ENCODE measurements at places on chromosomes 11 and 22.

DNA sequence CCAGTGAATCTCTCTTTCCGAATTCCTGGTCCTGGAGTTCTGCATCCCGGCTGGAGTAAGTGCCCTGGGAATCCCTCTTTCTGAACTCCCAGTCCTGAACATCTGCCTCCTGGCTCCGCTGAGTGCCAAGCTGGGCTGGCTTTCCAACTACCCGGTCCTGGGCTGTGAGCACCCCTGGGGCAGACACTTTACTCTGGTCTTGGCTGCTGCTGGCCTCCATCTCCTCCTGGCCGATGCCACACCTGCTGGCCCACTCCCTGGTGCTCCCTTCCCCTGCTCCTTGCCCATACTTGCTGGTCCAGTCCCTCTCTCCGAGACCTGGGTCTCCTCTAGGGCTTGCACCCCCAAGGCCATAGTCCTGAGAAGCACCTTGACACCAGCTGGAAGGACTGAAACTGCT is 14.7 kb downstream of the TNKS1BP1 start:
- DNase-seq = no peak

DNA sequence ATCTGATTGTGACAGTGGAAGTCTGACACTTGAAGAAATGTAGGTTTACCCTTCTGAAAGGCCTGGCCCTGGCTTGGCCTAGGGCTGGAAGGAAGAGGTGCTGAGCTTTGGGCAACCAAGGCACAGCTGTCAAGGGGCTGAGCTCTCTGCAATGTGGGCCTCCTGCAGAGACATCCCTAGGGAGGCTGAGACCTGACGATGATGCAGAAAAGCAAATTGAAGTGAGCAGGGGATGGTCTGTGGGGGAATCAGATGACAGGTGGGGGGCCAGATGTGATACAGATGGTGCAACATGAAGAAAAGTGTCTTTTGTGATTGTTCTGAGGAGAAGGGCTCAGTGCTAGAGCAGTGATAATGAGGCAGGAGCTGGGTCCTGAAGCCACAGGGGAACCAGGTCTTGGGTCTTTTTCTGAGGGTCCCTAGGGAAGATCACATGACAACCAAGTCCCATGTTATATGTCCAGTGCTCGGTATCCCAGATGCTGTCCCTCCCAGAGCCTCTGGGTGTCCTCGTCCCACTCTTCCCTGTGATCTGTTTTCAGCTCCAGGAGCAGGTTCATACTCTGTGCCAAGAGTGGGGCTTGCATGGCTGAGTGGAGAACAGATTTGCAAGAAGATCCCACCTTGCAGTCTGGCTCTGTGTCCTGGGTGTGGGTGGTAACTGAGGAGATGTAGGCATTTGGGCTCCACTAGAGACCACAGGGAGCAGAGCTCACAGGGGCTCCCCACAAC is 79.9 kb upstream of the VPREB1 start:
- no peak for DNase-seq

GRCh38 chr11:1493650-1494244 is 7.2 kb upstream of the MOB2 start:
- no peak for DNase-seq

GRCh38 chr11:28976012-28976800 is 868.0 kb downstream of the METTL15 start:
- DNase-seq = no peak

DNA sequence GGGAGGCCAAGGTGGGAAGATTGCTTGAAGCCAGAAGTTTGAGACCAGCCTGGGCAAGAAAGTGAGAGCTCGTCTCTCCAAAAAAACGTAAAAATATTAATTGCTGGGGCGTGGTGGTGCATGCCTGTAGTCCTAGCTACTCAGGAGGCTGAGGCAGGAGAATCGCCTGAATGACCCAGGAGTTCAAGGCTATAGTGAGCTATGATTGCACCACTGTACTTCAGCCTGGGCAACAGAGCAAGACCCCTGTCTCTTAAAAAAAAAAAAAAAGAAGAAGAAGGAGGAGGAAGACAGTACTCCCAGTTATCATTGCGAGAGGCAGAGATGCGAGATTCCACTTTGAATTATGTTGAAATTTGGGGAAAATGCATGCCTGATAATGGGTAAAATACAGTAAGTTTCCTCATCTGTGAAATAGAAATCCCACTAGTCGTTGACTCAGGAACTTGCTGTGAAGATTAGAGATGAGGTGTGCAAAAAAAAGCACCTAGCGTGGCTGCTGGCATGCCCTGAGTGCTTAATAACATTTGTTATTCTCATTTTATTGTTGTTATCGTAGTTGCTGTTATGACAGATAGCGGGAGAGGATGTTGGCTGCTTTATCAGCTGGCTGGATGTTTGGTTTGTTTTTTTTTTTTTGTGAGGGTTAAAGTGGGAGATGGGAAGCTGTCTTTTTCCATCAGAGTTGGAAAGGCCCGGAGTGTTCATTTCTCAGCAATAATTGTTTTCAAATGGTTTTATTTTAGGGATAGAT is 33.4 kb downstream of the BCR start:
- DNase-seq = no peak

DNA sequence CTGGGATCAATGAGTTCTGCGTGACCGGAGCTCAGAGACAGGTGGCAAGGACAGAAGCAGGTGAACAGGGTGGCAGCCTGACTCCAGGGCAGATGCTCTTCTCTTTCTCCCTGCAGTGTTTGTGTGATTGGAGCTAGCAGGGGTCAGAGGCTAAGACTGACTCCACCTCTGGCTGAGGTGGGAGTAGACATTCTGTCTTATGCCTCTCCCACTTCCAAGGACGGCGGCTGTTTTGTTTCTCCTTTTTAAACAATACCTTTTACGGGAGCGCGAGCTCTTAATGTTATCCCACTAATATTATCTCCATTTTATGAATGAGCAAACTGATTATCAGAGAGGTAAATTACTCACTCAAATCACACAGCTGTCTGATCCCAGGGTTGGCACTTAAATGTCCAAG is 323.7 kb downstream of the MIAT start:
- DNase-seq = peak; percentile 10

DNA sequence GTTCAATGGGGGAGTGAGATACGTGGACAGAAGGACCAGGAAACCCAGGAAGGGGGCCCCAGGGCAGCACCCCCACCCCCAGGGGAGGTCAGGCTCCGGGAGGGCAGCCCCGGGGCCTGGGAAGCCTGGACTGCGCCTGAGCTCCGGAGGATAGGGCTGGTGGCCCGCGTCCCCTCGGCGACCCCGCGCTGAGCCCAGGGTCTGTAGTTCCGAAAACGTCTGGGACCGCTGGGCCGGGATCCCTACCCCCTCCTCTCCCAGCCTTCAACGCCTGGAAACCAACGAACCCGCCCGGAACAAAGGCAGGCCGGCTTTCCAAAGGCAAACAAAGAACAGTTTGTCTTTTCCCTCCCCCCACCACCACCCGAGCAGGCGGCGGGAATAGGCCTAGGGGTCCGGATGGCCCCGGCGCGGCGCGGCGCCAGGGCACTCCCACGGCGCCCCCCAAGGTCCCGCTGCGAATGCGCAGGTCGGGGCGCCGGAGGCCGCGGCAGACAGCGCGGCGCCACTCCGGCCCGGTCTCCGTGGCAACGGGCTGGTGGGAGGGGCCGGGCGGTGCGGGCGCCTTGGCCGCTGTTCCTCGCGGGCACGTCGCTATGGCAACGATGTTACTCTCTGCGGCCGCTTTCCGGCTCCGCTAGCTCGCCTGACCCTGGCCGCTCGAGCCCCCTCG is 58.5 kb downstream of the IGLL1 start:
- peak; percentile 97 for DNase-seq

DNA sequence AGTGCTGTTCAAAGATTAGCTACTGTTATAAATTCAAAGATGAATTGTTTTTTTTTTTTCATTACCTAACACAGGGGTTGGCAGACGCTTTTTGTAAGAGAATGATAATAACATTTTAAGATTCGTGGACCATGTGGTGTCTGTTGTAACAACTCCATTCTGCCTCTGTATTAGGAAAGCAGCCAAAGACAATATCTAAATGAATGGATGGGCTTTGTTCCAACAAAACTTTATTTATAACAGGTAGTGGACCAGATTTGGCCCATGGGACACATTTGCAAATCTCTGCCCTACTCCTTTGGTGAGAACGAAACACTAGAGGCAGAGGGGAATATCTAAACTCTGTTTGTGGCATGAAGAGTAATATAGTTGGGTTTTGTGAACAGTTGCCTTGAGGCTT is 83.6 kb upstream of the BLID start:
- no peak for DNase-seq

DNA sequence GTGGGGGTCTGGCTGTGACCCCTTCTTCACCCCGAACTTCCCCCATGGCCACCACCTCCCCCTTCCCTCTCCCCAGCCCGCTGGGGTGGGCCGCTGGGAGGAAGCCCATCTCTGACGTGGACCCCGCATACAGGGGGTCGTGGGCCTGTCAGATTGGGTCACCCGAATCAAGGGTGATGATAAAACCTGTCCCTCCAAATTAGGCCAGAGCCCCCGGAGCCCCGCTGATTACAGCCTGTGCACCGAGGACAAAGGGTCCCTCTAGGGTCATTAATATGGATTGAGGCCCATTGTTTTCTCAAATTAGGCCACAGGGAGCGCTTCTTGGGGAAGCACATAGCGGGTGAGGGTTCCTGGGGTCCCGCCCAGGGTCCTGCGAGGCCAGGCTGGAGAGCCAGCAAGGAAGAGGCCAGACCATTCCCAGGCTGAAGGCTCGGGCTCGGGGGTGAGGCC is 4.9 kb upstream of the LINC01488 start:
- DNase-seq = no peak

DNA sequence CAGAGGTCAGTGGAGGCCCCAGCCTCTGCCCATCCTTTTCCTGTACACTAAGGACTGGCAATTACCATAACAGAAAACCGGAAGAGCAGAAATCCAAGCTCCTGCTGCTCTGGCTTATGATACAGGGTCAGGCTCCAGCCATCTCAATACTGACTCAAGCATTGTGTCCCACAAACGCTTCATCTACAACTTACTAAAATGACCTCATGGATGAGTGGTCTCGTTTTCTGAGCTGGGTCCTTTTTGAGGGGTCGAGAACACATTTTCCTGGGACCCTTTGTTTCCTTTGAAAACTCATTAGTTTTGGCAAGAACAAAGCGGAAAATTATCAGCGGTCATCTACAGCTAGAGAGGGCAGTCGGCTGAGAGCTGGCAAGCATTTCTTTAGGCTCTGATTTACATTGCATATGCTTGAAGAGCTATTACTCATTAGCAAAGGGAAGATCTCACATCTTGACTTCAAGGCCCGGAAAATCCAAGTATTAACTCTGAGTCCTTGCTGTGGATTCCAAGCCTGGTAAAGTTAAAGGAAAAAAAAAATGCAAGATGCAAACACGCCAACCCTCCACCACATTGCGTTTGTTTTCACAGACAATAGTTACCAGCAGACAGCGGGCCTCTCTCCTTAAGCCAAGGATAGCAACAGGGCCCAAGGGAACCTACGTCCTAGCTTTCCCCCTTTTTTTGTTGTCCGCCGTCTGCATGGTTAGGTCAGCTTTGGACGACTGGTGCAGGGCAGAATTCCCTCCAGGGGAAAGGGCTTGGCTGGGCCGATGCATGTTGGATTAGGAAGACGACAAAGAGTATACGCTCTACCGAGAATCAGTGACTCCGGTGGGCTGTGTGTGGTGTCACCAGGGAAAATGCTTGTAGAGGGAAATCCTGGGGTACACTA is 1.8 kb downstream of the TESMIN start:
- no peak for DNase-seq

GRCh38 chr11:78295991-78296930 is 107.5 kb downstream of the USP35 start:
- DNase-seq = no peak

DNA sequence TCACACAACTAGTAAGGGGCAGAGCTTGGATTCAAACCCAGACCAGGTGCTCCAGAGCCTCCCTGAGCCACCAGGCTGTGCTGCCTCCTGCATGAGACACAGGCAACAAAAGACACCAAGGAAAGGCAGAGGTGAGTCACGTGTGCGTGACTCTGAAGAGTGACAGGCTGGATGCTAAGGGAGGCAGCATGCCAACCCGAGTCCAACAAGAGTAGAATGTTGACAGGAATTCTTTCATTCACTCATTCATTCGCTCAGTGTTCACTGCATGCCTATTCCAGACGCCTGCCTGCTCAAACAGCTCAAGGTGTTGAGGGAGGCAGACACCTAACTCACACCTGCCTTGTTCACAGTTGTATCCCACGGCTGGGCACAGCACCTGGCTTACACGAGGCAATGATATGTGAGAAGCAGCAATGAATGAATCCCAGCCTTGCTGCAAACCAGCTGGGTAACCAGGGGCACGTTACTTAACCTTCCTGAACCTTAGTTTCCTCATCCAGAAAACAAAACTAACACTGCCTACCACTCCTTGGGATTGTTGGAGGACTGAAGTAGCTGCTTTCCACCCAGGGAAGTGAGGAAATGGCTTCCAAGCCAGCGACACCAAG is 73.8 kb upstream of the ARFGAP3 start:
- DNase-seq = no peak

DNA sequence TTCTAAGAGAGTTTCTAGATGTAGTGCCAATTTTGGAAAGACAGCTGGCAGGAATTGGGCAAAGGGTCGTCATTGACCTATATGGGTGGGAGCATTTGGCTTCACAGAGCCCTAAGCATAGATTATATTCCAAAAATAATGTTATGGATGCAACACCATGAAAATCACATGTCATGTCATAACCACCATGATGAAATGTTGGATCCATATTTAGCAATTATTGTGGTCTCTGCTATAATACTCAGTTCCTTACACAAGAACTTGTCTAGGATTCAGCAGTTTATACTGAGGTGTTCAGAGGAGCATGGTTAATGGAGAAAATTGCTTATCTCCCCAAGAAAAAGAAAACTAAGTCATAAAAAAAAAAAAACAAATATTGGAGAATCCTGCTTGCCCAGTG is 31.6 kb downstream of the NTM start:
- no peak for DNase-seq

- DNase-seq = no peak
Measured at GRCh38 chr11:10375280-10375971, 70.6 kb downstream of the ADM start.

DNA sequence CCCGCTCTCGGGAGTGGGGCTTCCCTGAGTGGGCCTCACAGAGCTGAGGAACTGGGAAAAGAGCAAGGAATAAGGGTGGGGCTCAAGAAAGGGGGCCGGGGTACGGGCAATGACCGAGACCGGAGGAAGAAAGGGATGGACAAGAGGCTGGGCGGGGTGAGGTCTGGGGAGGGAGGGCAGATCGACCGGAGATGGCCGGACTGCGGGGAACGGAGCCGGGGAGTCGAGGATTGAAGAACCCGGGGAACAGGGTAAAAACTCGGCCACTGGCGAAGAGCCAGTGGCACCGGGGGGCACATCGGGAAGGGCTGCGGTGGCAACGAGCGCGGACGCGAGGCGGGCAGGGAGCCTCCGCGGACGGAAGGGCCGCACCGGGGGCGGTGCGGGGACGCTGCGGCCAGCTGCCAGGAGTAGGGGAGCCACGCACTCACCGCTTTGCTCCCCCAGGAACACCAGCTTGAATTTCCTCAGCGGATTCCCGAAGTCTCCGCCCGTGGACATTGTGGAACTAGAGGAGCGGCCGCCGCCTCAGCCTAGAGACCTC is 667 bp downstream of the RAB6A start:
- peak; percentile 30 for DNase-seq

DNA sequence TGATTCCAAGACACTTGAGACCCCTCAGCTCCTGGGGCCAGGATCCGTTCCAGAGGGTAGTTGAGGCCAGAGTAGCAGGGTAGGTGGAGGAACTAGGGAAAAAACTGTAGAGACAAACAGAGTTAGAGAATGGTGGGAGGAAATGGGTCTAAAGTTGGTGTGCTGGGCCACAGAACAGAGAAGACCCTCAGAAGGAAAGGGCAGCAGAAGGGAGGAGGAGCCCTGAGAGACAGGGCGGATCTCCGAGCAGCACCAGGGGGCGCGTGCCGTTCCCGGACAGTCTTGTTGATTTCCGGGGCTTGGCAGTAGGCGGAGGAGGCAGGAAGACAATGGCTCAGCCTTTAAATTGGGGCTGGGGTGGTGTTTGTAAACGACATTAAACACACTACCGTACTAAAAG is 2.4 kb upstream of the CECR2 start:
- DNase-seq = no peak

Data from NCI-H345 (cell line).